ENCODE measurements at places on chromosomes 5 and 9. TPM values are rescaled to one million over a fixed set of nuclear protein-coding genes. Genes with fewer than 3 reads are reported as not detected.

Gene CCDC192
- 1.3 TPM for polyA plus RNA-seq

Gene C8G
- 0.90 TPM for polyA plus RNA-seq

Gene SLC6A18
- polyA plus RNA-seq: 0.18 TPM

Gene NCS1
- 18.6 TPM for polyA plus RNA-seq

Gene AGTPBP1
- 24.0 TPM for polyA plus RNA-seq

Gene PCDHB10
- 5.8 TPM for polyA plus RNA-seq

Gene PCA3
- polyA plus RNA-seq: 0.43 TPM

Gene TICAM2
- 8.2 TPM for polyA plus RNA-seq

Gene LARP1
- 104 TPM for polyA plus RNA-seq

Gene PCDHGA3
- 3.6 TPM for polyA plus RNA-seq
